ENCODE measurements at places on chromosomes 7 and 10.

GRCh38 chr10:83943049-83943448, 196.3 kb upstream of the GHITM start:
- no peak for DNase-seq

- no peak for DNase-seq
Measured at GRCh38 chr10:114511881-114512280, 107.6 kb upstream of the AFAP1L2 start.

DNA sequence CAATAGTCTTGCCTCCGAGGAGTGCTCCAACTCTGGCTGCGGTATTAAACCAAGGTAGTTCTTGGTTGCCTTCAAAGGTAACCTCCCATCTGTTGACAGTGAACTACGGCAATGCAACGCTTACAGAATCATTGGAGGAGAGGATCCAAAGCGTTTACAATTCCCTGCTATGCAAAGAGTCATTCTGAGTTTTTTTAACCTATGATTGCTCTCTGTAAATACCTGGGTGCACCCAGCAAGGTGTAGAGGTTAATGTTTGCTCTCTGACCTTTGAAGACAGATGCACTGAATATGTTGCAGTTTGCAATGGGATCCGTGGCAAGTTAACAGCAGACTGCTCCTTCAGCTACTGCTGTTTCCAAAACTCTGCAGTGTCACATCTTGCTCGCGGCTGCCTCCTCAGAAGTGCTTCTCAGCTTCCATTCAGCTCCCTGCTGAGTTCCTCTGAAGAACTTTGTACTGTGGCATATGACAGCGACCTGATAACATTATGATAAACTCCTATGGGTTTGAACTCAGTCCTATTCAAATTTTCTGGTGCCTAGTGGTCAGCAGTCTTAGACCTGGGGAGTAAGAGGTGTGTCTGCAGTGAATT, 29.0 kb downstream of the KIAA1217 start:
- no peak for DNase-seq

GRCh38 chr7:120431016-120431415, 158.0 kb downstream of the KCND2 start:
- no peak for DNase-seq

DNA sequence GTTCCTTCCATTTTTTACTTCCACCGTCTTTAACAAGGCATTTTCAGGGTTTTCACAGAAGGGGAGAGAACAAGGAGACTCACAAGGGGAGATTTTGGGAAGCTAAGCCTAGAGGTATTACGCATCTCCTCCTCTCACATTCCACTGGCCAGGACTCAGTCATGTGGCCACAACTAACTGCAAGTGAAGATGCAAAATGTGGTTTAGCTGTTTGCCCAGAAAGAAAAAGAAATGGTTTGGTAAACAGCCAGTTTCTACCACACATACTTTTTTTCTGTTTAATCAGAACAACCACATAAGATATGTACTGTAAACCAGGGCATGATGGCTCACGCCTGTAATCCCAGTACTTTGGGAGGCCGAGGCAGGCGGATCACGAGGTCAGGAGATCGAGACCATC, 21.4 kb upstream of the HELLS start:
- no peak for DNase-seq

- no peak for DNase-seq
Measured at GRCh38 chr10:62894156-62894555, 78.0 kb upstream of the EGR2 start.

GRCh38 chr10:75598998-75599397, 167.6 kb downstream of the LRMDA start:
- DNase-seq: no peak

- DNase-seq: no peak
Measured at GRCh38 chr10:20855398-20856038, 41.6 kb downstream of the NEBL start.

GRCh38 chr10:16030562-16030961, 170.3 kb upstream of the MINDY3 start:
- no peak for DNase-seq

DNA sequence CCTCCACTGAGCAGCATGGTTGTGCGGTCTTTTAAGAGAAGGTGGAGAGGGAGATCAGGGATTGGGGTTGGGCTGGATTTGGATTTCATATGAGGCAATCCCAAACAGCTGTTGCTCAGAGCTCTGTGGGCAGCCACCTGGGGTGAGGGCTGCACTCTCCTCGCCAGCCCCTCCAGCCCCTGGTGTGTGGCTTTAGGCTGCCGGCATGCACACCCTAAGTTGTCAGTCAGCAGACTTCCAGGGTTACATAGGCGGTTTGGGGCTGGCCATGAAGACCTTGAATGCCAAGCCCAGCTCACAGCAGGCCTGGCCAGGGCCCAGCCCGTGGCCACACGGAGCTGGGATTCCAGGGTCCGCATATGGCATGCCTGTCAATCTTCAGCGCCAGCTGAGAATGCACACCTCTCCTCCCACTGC, 54.8 kb downstream of the ZMIZ1 start:
- DNase-seq: no peak

DNA sequence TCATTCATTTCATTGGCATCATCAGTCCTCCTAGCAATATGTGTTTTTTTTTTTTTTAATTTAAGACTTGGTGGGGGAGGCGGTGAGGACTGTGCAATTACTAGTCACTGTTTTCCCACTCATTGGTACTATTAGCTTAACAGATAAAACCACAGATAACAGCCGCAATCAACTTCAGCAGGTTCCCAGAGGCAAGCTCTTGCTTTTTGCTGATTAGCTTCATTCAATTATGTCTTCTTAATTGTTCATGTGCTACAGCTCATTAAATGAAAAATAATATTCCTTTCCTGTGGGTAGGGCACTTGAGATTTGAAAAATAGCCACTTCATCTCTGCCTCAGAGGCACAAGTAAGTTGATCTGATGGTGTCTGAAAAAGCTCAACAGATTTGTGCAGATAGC, 215.5 kb downstream of the PCDH15 start:
- no peak for DNase-seq
